ENCODE measurements at places on chromosomes 2 and 18.

GRCh38 chr2:46170026-46170425, 127.2 kb upstream of the EPAS1 start:
- no peak for DNase-seq

GRCh38 chr2:128589681-128590080, 271.0 kb upstream of the HS6ST1 start:
- no peak for DNase-seq

DNA sequence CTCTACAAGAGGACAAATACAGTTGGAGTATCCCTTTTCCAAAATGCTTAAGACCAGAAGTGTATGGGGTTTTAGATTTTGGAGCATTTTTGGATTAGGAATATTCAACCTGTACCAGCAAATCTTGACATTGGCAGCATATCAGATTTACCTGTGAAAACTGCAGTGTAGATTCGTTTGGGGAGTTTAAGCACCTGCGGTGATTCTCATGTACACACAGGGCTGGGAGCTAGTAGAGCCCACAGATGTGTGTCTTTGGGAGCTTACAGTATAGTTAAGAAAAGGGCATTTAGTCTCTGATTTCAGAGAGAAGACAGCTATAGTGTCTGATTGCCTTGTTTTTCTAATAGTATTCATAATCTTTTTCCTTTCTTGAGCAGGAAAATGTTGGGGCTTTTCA, 30.1 kb downstream of the PTCD3 start:
- DNase-seq, result no peak

- DNase-seq, result no peak
These were observed 856.8 kb upstream of the ACVR2A start for GRCh38 chr2:146987996-146988395.

GRCh38 chr2:235107640-235107951, 155.8 kb downstream of the SH3BP4 start:
- DNase-seq, result no peak

DNA sequence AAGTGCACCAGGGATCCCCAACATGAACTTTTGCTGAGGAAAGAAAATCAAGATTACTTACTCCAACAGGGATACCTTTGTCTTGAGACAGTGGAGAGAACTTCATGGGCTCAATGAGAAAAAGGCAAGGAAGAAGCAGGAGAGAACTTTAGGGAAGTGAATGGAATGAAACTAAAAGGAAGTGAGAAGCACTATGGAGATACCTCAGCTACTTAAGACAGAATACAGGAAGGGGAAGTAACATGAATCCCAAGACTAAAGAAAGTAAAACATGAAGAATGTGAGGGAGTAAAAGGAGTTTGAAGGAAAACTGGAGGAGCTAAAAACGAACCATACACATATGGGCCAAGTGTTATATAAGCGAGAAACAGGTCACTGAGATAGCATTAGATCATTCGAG, 32.4 kb upstream of the ACTR3 start:
- DNase-seq, result no peak

GRCh38 chr2:207599636-207600035, 25.6 kb downstream of the METTL21A start:
- no peak for DNase-seq

- DNase-seq, result no peak
These were observed 239.8 kb downstream of the SH3RF3 start for GRCh38 chr2:109368798-109369197.

GRCh38 chr2:181022652-181023051, 42.2 kb downstream of the UBE2E3 start:
- no peak for DNase-seq

GRCh38 chr2:67576226-67576625, 179.1 kb downstream of the ETAA1 start:
- no peak for DNase-seq

DNA sequence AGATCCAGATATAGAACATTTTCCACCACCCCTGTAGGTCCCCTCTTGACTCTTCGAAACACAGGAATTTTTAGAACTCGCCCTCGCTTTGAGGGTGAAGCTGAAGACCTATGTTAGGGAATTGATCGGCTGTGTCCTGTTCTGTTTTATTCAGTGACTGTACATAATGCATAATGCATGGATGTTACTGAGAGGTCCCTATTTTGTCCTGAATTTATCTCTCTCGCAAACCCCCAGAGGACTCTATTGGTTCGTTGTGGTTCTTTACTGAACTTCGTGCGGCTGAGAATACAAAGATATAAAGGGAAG, 431 bp upstream of the EIF5B start:
- no peak for DNase-seq

GRCh38 chr18:57831597-57832377, 28.7 kb upstream of the ATP8B1 start:
- DNase-seq, result no peak

DNA sequence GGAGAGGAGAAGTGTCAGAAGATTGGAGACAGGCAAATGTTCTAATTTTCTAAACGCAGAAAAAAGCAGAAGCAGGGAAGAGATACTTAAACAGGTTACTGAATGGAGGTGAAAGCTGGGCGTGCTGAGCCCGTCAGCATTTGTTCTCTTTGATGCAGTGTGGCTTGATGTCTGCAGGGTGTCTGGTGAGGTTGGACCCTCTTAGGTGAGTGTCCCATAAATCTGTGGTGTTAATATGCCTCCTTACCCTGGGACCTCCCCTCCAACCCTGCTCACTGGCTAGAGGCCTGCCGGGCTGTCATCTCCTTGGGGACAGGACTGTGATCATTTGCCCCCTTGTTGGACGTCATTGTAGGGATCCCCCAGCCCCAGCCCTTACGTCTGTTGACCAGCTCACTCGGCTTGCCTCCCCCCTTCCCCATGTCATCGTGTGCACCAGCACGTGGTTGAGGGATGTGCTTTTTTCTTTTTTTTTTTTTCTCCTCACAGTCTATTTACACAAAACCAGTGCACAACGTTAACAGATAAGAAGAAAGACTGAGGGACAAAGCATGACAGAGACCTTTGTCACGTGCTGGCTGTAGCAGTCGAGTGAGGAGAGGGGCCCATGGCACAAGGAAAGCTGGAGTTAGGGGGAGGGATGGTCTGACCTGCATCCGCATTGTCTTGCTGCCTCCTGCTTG, 56.4 kb downstream of the NCK2 start:
- no peak for DNase-seq

DNA sequence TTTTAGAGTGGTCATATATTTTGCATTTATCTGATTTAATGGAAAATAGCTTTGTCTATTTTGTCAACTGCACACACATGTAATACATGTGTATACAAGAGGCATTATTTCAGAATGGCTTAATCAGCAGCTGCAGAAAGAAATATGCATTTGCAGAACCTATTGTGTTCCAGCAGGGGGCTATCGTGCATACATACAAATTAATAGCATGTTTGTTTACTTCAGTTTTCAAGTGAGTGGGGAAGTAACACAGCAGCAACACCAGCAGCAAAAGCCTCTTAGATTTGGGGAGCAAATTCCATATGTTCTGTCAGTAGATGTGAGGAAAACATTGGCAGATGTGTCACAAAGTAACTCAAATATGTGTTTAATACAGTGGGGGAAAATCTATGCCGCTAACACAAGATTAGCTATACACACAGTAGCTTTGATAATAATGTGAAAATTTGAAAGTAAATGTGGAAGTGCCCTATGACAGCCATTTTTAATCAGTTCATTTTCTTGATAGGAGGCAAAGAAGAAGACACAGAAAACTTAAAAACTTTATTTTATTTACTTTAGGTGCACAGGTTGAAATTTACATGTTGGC, 218.1 kb downstream of the WDR7 start:
- DNase-seq, result no peak

DNA sequence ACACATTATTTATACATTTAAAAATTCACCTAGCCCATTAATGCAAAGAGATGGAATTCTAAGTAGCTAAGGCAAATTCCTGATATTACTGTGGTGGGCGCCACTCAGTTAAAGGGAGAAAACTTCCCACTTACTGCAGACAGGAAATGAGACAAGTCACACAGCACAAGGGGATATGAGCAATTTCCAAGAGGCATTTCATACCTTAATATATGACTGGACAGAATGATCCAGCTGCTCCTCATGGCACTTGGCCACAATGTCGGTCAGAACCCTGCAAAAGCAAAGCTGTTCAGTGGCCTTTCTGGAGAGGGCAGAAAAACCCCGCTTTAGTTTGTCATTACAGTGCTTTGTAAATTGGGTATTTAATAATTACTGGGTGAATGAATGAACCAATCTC, 121.4 kb upstream of the CCDC195 start:
- DNase-seq, result no peak

- DNase-seq, result no peak
These were observed 101.8 kb downstream of the ETAA1 start for GRCh38 chr2:67498931-67499330.

GRCh38 chr2:228786901-228787300, 484.2 kb downstream of the PID1 start:
- no peak for DNase-seq

DNA sequence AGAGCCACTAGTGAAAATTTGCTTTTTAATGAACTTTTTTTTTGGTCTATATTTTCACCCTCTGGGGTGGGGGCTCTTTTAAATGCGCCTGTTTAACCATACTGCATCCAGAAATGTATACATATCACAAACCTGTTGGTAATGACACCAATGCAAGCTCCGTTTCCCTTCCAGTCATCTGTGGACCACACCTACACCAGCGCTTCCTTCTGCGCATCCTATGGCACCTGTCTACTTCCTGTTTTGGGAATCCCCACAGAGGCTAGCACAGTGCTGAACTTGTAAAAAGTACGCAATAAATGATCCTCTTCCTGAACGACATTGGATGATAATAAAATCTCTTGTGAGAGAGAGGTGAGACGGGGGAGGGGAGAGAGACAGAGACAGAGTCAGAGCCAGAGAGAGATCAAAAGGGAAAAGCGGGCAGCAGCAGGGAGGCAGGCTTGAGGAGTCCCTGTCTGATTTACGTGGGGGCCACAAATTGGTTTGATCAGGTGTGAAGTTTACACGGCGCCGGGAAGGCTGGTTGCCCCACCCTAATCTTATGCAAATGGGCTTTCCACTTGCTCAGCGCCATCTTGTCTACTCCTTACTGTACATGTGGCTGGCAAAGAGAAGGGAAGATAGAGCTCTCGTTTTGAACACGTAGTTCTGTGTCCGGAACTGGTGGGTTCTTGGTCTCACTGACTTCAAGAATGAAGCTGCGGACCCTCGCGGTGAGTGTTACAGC, 38.1 kb upstream of the SLC38A11 start:
- DNase-seq, result no peak

- no peak for DNase-seq
These were observed 222.9 kb downstream of the PRKCE start for GRCh38 chr2:45874344-45874743.

GRCh38 chr18:76432970-76433767, 61.9 kb downstream of the ZNF516 start:
- DNase-seq, result no peak

GRCh38 chr2:234135750-234136221, 85.3 kb downstream of the SPP2 start:
- DNase-seq, result peak; percentile 16

GRCh38 chr2:1661891-1662605, 82.3 kb downstream of the PXDN start:
- DNase-seq, result no peak

- DNase-seq, result no peak
These were observed 61.5 kb upstream of the KLF7 start for GRCh38 chr2:207227062-207227748.

GRCh38 chr18:59612381-59612780, 84.8 kb downstream of the CCBE1 start:
- no peak for DNase-seq

DNA sequence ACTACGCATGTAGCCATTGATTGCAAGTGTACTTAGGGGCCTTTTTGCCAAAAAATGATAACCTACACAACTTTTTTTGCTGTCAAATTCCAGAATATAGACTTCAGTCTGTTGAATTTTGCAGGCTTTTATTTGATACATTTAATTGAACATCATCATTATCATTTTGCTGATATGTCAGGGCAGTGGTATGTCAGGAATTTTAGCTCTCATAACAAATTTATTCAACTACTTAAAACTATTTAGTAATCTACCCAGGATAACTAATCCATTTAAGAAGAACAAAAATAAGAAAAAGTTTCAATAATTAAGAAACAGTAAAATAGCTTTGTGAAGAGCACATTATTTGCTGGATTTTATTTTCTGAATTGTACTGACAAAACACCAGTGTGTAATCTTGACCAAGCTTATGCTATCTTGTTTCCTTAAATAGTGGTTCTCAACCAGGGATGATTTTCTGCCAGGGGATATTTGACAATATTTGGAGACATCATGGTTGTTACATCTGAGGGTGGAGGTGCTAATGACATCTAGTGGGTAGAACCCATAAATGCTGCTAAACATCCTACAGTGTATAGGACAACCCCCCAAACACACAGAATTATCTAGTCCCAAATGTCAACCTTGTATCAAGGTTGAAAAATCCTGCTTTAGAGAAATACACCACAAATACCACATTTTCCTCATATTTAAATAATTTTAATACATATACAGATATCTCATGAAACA, 12.1 kb upstream of the TTN start:
- no peak for DNase-seq

GRCh38 chr18:36912887-36913286, 84.0 kb downstream of the KIAA1328 start:
- DNase-seq, result no peak

DNA sequence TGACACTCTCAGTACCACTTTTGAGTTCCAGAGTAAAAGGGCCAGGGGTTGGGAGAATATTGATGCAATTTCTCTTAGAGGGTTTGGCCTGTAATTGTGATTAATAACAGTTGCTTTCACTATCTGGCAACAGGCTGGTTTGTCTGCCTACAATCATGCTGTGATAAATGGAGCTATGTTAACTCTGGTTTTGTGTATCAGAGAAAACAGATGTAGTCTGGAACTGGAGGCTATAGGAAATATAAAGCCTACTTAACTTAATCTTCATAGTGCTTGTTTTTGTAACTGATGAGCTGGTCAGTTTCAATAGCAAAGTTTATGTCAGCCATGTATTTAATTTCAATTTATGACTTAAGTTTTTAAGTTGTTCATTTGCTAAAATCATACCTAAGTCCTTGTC, 138.0 kb downstream of the AGPS start:
- DNase-seq, result no peak

GRCh38 chr2:124959581-124959980, 934.5 kb downstream of the CNTNAP5 start:
- DNase-seq, result no peak

GRCh38 chr2:19900931-19901441, 797 bp downstream of the TTC32 start:
- DNase-seq, result no peak

- DNase-seq, result no peak
These were observed 59.3 kb downstream of the ARHGEF33 start for GRCh38 chr2:38948995-38949394.

DNA sequence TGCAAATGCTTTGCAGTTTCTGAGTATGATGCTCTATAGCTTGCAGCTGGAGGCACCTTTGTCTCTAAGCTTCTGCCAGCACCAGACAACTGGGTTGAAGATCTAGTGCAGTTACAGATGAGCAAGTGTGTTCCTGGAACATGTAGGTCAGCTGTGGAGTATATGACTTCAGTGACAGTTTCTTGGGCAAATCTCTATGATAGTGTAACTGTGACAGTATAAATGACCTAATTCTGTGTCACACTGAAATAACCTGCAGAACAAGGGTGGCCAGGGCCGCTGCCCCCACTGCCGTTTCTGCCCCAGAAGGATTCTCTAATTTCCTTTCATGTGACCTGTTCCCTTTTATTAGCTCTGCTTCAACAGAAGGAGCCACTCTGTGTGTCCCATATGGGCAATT, 145.3 kb upstream of the DAPL1 start:
- no peak for DNase-seq

- DNase-seq, result no peak
These were observed 26.9 kb upstream of the HS6ST1 start for GRCh38 chr2:128345436-128346165.

Data from stimulated activated CD4-positive, alpha-beta T cell treated with anti-CD3 and anti-CD28 coated beads, Interleukin-4, amount 100 ng/mL, for 48 hours (primary cell).